DMS79 treated with DMSO at 0.1 percent for 48 hours (cell line): ENCODE measurements at places on chromosomes 2 and 18.

GRCh38 chr2:187642498-187642897, 88.3 kb upstream of the TFPI start:
- no peak for DNase-seq

GRCh38 chr2:201913201-201913600, 106.9 kb downstream of the CDK15 start:
- no peak for DNase-seq

DNA sequence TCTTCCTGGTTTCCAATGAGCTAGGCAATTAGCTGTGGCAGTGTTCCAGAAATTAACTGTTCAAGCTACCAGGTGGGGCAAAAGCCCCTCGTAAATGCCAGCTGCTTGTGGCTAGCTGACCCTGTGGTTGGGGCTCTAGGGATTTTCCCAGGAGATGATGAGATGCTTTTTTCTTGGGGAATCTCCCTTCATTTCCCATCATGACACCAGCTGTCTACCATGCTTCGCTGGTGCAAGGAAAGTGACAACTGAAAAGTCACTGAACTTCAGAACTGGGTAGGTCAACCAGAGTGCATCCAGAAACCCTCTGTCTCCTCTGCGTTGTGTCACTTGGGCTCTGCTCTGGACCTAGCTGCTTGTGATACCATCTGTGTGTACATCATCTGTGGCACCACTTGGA, 386.5 kb upstream of the DCC start:
- DNase-seq, result no peak

DNA sequence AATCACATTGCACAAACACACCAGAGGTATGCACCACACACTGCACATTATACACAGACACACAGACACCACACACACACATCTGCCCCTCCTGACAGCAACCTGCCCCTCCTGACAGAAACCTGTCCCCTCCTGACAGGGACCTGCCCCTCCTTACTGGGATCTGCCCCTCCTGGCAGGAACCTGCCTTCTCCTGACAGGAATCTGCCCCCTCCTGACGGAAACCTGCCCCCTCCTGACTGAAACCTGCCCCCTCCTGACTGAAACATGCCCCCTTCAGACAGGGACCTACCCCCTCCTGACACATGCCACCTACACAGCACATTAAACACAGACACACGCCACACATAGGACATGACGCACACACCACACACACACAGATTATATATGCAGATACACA, 88.9 kb downstream of the PXDN start:
- DNase-seq, result no peak

DNA sequence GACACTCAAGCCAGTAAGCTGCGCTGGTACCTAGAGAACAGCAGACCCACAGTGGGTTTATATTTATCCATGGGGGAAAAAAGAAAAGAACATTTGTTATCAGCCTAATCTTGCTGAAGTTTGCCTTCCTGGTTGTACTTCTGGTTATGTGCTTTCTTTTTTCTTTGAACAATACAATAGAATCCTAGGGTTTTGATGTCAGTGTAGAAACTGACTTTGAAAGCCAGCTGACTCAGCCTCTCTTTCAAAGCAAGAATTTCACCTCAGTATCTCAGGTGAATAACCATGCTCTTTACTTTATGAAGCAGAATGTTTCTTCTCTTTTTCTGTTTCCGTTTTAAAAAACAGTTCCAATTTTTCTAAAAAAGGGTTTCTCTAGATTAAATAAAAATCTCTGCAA, 78.4 kb downstream of the CD8B2 start:
- no peak for DNase-seq

- no peak for DNase-seq
Measured at GRCh38 chr2:223735035-223735640, 102.2 kb downstream of the AP1S3 start.

DNA sequence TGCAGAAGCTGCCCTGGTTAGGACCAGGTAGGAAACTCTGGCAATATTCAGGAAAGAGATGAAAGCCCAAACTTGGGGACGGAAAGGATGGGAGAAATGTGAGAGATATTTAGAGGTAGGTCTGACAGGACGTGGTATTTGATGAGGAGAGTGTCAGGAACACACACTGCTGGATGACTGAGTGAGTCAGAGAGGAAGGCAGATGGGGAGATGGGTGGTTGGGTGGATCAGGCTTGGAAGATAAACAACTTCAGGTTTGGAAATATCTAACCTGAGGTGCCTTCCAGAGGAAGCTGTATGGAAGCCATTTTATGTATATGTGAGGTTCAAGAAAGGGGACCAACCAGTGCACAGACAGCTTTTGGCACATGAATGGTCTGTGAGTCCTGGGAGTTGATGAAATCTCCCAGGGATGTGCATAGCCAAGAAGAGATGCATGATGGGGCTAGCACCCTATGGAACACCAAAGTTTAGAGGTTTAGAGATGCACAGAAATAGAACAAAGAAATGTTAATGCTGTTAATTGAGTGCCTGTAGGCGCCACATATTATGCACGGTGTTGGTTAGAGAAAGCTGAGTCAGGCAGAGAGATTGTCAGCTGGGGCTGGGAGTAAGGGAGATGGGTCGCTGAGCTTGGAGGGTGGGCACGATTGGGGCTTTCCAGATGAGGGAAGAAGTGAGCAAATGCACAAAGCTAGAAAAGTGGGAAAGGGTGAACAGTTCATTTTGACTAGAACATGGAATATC, 101.0 kb downstream of the VIT start:
- no peak for DNase-seq

GRCh38 chr2:138712212-138712979, 67.8 kb downstream of the NXPH2 start:
- no peak for DNase-seq

DNA sequence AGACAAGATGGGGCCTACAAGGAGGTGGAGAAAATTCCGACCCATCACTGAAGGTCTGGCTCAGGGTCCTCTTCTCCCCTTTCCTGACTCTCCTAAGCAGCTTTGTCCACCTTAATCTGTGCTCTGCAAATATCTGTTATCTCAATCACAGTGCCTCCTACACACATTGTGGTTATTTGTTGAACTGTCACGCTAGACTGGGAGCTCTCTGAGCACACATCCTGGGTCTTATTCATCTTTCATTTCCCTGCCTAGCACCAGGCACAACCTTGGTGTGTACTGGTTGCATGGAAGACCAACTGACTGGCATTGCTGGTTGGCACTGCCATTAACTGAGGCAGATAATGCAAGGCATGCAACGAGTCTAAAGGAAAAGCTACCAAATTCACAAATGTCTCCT, 122.9 kb upstream of the ST6GAL2 start:
- no peak for DNase-seq

DNA sequence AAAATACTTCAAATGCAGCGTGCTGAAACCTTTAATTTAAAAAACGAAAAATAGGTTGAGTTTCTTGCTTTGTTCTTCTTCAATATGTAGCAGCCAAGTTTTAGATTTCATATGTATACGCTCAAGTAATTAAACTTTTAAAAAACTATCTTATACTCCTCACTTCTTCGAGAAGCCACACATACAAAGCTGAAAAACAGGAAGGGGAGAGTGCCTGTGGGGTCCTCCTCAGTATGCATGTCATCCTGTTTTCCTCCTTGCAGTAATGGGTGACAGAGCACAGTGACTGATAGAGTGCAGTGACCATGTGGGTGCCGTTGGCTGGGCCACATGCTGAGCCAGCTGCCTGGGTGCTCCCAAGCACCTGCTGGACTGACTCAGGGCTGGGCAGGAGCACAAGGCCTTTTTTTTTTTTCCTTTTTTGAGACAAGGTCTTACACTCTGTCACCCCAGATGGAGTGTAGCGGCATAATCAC, 33.3 kb downstream of the UXS1 start:
- DNase-seq, result no peak

DNA sequence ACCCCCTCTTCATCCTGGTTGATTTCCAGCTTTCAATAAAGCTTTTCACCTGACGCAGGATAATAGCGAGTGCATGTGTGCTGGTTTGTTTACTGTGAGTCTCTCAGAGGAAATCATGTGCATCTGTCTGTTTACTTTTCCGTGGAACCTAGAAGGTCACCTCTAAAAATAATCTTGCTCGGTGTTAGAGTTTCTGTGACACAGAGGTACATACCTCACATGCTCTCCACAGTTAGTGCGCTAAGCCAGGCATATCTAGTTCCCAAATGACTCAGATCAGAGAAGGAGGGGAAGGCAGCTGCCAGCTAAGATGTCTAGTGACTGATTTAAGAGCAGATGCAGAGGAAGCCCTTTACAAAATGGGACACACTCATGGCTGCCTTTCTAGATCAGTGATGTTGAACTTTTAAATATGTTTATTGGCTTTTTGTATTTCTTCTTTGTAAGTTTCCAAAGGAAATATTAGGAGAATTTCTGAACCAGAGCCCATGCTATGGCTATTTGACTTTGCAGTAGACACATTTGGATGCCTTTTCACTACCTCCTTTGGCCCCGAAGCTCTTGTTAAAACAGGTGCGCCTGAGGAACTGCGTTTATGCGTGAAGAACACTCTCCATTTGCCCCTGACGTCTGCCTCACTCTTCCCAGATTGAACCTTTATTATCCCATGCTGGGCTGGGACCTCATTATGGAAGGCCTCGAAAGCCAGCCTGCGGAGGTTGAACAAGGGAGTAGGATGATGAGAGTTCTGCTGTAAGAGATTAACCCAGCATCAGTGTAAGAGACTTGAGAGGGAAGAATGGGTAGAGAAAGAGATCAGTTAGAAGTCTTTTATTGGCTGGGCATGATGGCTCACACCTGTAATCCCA, 145.6 kb downstream of the FAM161A start:
- DNase-seq, result peak; percentile 92

DNA sequence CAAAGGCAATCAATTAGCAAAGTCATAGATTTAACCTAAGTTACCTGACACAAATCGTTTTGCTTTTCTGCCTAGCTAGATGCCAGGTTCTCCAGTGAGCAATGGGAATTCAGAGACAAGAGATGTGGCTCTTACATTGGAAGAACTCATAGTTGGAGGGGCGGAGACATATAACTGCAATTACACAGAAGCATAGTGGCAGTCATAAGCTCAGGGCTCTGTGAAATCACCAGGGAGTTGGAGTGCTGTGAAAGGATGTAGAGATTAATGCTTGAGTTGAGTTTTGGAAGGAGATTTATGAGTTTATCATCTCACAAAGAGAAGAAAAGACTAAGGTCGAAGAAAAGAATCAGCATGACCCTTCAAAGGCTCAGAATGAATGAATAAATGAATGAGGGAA, 457.2 kb upstream of the TRIB2 start:
- no peak for DNase-seq

- no peak for DNase-seq
Measured at GRCh38 chr2:232885264-232885961, 15.3 kb downstream of the SNORC start.

DNA sequence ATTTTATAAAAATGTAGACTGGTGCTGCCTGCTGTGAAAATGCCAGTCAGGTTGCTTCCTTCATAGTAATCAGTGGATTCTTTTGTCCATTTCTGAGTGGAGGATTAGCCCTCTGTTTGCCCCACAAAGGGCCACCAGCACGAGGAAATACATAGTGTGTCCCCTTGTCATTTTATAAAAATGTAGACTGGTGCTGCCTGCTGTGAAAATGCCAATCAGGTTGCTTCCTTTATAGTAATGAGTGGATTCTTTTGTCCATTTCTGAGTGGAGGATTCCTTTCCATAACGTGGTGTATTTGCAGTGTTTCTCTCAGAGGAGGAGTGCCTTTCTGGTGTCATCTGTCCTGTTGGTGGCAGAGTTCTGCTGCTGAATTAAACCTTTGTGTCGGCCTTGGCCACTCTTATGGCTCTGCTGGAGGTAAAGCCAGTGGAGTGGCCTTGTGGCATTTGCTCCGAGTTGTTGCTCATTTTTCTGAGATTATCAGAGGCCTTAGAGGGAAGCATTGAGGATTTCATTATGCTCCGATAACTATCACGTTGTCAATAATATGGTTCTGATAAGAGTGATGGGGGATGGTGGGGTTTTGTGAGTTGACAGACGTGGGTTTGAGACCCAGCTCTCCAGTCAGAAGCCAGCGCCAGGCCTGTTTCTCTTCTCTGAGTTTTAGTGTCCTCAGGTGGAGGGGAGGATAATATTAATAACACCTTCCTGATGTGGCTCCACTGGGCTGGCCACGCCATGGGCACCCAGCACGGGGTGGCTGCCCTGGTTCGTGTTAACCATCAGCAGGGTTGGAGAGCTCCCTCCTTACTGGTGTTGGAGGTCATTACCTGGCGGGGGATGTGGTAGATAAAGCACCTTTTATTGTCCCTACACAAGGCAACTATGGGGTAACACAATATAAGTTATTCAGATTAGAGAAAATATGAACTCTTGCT, 96.6 kb downstream of the NEDD4L start:
- DNase-seq, result no peak

- no peak for DNase-seq
Measured at GRCh38 chr2:98492441-98492840, 47.8 kb downstream of the INPP4A start.

DNA sequence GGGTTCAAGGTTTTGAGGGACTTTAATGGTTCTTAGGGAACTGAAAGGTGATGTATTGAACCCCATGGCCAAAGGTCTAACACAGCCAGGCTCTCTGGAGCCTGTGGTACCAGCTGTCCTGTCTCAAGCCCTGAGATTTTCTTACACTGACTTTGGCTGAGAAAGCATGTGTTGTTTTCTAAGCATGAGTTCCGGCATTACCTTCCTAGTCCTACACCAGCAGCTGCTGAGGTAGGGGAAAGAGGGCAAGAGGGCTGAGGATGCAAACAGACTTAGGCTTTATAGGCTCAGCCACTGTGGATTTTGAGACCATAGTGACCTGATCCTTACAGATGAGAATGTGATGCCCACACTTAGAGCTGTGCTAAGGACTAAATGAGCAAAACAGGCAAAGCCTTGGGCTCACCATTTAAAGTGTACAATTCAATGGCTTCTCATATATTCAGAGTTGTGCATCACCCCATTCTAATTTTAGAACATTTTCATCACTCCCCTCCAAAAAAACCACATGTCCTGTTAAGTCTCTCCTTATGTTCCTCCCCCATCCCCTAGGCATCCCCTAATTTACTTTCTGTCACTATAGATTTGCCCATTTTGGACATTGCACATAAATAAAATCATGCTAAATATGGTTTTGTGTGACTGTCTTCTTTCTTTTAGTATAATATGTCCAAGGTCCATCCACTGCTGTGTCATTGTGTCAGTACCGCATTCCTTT, 99.7 kb upstream of the OTOS start:
- no peak for DNase-seq

DNA sequence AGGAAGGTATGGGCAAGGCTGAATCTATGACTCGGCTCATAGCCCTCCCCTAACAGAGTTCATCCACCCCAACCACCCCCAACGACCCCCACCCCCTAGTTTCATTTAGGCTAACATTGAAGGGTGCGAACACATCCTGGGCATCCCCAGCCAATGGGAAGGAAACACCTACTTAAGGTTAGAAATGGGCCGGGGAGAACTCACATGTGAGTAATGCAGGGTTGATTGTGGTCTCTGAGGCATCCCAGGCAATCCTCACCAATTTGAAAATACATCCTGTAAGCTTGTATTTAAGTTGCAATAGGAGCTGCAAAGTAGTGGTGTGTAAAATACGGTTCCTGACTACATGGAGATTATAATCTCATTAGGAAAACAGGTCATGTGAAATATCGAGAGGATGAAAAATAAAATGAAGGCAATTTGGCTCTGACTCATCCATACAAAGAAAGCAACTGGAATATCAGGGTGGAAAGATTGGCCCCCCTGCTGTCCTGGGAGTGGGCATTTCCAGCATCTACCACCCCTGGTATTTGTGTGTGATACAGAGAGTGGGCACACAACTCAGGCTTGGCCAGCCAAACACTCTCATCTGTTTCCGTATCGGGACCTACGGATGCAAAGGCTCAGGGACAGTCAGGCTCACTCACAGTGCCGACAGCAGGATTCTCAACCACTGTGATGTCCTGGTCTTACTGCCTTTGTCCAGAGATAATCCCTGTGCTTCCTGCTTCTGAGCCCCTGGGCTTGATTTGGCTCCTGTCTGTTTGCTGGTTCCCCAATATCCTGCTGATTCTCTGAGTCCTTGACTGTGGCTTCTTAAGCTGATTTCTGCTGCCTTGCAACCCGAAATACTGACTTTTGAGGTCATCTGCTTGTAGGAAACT, 90.0 kb upstream of the NCKAP5 start:
- no peak for DNase-seq
